Activated CD4-positive, alpha-beta T cell treated with anti-CD3 and anti-CD28 coated beads for 24 hours (primary cell): ENCODE measurements at places on chromosomes 2 and 18.

- no peak for DNase-seq
Measured at GRCh38 chr18:56146565-56146964, 491.8 kb downstream of the TXNL1 start.

DNA sequence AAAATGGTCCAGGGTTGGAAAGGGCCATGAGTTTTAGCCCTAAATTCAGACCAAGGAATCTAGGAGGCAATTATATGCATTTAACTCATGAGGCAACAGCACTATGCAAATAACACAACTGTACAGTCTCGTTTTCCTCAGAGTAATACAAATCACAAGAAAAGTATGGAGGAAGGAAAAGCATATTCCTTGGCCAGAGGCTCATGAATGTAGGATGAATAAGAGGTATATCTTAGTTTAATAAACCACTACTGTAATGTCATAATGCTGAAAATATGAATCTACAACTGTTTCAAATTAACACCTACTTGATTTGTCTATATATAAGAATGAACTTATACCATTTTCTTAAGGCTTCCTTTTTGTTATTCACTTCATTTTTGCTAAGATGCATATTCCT is 252.5 kb upstream of the TANK start:
- no peak for DNase-seq

GRCh38 chr2:239162976-239163687 is 237.7 kb downstream of the HDAC4 start:
- DNase-seq, result no peak

- no peak for DNase-seq
Measured at GRCh38 chr2:216950547-216950946, 90.7 kb upstream of the TNP1 start.

DNA sequence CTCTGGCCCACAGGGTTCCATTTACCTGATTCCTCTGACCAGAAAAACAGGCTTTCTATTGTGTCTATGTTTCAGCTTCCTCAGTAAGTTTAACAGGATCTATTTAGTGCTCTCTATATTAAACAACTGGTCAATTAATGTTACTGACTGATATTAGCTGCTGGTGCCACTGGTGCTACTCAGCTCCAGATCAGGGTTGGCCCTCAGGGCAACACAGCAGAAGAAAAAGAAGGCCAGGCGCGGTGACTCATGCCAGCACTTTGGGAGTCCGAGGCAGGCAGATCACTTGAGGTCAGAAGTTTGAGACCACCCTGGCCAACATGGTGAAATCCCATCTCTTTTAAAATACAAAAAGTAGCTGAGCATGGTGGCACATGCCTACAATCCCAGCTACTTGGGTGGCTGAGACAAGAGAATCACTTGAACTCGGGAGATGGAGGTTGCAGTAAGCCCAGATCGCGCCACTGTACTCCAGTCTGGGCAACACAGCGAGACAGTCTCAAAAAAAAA is 56.3 kb upstream of the CHAC2 start:
- DNase-seq, result no peak

DNA sequence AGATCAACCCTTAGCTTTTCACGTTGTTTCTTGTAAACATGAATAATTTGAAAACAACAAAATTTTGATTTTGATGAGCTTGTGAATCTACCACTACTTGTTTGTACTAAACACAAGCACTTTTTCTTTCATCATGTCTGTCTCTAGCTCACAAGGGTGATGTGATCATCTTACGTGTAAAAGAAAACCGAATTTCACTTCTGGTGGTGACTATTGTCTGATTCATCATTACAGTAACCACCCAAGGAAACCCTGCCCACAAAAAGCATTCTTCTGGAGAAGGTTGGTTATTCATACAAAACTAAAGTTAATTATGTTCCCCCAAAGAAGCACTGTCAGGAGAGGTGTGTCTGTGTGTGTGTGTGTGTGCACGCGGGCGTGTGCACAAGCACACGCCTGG is 285.4 kb downstream of the ZNF516 start:
- no peak for DNase-seq

- DNase-seq, result no peak
Measured at GRCh38 chr18:57533868-57534510, 52.5 kb downstream of the FECH start.

GRCh38 chr18:2981212-2981728 is 31.7 kb downstream of the LPIN2 start:
- no peak for DNase-seq

DNA sequence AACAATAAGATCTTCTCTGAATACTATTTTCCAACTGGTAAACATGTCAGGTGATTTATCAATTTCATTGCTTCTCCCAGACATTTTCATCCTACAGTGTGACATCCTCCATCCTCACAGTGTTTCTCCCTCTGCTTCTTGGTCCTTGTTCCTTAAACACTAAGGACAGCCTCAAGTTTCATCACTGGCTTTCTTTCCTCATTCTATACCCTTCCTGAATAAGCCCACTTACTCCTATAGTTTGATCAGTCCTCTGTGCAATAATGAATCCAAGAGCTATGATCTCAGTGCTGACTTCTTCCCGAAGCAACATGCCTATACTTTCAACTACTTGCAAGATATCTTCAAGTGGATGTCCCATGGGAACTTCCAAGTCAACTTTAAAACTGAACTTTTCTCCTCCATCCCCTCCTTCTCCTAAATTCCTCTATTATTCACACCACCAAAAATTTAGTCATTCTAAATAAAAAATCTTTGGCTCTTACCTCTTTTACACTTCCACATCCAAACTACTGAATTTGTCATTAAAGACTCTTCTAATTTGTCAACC is 87.6 kb downstream of the FAM228A start:
- DNase-seq, result no peak

DNA sequence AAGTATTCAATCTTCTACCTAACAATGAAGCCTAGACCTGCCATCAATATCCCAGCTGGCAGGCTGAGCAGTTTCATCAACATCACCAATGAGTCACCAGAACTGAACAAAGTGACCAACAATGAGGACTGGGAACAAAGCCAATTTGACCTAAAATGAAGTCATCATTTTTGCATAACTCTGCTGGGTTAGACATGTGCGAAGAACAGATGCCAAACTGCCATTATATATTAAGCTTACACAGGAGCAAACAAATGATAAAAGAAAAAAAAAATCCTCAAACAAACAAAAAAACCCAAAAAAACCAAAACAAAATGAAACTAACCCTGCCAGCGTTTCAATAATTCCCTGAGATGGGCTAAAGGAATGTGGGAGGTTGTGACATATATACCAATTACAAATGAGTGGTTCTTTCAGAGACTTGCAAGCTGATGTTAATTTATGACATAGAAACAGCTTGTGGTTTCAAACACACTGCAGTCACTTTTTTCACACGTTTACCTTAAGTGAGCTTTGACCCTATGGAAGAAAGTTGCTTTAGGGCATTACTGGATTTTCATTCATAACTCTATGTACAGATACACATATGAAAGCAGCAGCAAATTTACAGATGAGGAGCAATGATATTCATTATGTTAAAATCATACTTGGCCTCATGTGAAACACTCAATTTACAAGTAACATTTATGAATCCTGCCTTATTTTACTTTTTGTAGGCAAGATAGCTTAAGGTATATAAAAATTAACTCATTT is 56.9 kb upstream of the CCDC141 start:
- no peak for DNase-seq

DNA sequence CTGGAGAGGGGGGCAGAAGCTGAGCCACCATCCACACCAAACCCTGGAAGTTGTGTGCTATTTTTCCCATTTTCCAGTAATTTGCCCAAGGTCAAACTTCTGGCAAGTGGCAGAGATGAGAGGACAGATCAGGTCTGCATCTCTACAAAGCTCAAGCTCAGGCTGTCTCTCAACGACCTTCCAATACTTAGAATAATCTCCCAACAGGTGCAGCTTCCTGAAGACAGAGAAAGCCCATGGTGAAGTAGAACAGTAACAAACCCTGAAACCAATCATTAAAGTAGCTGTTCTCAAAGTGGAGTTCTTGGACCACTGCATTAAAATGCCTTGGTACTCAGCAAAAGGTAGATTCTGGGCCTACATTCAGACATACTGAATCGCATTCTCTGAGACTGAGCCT is 37.6 kb downstream of the TMEM131 start:
- DNase-seq, result no peak
